ENCODE measurements at places on chromosomes 6 and 20.

GRCh38 chr6:712805-713204, 19.9 kb upstream of the EXOC2 start:
- no peak for DNase-seq

GRCh38 chr6:89596056-89596455, 42.5 kb downstream of the LYRM2 start:
- DNase-seq: no peak

- no peak for DNase-seq
Measured at GRCh38 chr6:75430631-75431325, 62.8 kb downstream of the FILIP1 start.

DNA sequence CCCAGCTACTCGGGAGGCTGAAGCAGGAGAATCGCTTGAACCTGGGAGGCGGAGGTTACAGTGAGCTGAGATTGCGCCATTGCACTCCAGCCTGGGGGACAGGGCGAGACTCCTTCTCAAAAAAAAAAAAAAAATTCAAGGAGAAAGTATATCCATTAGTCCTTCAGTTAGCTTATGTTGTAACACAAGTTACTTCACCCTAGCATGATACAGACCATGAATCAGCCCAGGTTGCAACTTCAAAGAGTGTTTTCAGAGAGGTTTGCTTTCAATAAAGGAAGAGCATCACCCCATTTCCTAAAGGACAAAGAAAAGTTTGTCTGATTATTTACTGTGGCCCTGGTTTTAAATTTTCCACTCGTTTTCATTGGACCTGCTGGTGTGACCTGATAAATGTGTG, 73.0 kb downstream of the SERAC1 start:
- no peak for DNase-seq

DNA sequence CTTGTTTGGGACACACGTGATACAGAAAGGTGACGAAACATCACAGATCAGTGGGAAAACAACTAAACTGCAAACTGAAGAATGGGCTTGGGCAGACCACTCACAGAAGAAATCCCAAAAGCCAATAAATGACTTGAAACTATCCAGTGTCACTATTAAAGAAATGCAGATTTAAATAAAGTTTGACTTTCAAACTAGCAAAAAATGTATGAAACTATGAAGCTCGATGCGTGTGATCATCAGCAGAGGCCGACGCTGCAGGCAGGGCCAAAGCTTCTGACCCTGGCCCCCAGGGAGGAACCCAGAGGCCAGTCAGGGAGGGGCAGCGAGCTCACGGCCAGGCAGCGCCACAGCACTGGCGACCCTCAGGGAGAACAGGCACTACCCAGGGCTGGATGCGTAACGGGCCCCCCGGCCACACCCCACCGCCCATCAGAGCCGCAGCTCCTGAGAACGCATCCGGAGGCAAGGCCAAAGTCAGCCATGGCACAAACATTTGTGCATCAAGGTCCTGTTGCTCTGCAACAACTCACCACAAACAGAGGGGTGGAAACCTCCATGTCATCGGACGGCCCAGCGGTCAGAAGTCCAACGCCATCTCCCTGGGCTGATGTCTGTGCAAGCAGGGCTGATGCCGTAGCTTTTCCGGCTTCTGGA, 94.1 kb downstream of the YTHDF1 start:
- no peak for DNase-seq

DNA sequence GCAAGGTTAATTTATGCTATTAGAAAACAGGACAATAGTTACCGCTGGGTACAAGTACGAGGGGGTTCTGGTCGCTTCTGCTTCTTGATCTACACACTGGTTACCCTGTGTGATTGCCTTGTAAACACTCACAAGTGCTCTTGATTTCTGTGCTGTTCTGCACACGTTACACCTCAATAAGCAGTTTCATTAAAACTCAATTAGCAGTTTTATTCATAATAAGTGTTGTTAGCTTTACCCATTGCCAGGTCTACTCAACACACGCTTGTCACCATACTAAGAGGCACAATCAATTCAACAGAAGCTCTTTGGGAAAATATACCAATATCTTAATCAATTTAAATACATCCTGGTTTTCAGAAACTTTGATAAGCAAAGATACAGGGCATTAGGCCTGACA, 20.4 kb downstream of the BMP7 start:
- DNase-seq: no peak

- no peak for DNase-seq
Measured at GRCh38 chr6:142867355-142867801, 77.6 kb downstream of the HIVEP2 start.

- no peak for DNase-seq
Measured at GRCh38 chr6:156283091-156283490, 494.1 kb upstream of the ARID1B start.

DNA sequence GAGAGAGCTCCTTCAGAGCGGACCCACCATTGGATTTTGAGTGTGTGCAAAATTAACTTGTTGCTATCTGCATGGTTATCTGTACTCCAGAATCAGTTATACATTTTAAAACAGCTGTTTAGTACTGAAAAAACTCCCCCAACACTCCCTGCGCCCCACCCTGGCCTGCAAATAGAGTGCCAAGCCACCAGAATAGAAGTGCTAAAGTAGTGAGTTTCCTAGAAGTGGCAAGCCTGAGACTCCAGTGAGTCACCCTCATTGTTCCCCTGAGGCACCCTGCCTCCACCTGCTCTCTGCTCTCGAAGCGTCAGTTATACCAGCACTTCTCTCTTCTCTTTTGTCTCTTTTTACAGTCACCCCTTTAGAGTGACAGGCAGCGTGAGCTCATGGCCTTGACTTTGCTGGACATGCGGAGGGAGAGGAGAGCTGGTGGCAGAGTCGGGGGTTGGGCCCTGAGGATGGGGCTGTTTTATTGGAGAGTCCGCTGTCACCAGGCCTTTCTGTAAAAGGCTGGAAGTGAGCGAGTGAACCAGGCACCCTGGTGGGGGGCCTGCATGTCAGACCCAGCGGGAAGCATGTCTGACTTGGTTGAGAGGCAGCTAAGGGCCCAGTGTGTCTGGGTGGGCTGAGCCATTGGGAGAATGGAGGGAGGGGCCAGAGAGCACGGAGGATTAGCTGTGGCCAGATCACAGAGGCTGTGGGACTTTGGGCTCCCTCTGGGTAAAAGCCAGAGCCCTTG, 10.4 kb downstream of the IGF2R start:
- DNase-seq: peak; percentile 80

DNA sequence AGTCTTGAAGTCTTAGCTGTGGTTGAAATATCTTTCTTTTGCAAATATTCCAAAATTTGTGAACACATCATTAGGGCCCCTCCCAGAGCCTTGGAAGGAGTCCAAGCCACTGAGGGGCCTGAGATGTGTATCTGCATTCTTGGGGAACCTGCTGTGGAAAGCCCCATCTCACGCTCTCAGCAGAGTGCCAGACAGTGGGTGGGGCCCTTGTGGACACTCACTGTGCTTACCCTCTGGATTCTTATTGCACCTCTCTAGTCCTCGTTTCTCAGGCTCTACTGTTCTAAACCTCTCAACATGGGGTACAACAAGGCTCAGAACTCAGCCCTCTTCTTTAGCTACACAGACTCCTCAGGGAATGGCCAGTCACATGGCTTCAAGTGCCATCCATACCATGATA, 416.2 kb upstream of the CDH4 start:
- DNase-seq: no peak

GRCh38 chr6:106199998-106200397, 113.9 kb downstream of the PRDM1 start:
- DNase-seq: no peak

- DNase-seq: no peak
Measured at GRCh38 chr6:163646133-163646532, 231.6 kb downstream of the QKI start.

DNA sequence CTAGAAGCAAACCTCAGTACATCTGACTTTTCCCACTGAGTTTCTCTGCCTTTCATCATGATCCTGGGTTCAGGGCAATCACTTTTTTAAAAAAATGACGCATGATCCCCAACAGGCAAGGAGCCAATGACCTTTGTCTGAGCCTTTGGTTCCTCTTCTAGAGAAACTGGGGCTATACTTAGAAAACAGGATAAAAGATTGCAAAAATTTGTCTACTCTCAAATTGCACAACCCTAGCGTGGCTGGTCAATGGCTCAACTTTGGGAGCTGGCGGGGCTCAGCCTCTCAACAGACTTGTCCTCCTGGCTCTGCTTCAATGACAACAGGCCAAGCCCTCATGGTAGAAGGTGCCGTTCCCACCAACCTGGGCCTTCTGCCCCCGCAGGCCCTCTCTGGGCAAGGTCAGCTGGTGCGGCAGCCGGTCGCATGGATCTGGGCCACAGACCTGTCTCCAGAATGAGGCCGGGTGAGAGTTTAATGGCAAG, 48.7 kb downstream of the PDYN start:
- no peak for DNase-seq

GRCh38 chr6:44512868-44513741, 125.6 kb downstream of the CDC5L start:
- no peak for DNase-seq

DNA sequence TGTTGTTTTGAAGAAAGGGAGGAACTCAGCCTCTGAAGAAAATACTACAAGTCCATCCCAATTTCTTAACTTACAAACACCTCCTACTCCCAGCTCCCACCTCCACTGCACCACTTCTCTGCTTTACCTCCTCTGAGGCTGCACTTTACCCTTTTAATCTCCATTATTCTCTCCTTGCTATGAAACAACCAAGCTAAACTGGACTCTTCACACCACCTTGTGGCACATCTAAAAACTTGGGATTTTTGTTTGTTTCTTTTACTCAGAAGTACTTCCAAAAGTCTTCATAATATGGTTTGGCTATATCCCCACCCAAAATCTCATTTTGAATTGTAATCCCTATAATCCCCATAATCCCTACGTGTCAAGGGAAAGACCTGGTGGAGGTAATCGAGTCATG, 142.2 kb downstream of the MOXD1 start:
- no peak for DNase-seq

DNA sequence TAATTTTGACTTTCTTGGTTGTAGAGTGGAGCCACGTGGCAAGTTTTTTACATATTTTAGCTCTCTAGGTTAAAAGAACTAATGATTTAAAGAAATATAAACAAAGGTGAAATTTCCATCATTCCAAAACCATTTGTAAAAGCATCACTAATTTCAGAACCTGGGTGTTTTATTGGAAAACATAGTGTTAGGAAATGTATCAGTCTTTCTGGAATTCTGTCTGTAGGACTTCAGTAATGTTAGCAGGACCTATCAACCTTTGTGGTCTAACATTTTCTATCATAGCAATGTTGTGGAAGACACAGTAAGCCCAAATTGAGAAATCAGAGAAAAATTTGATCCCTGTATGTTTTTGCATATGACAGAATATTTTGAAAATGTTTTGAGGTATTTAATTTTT, 28.3 kb downstream of the L3MBTL3 start:
- no peak for DNase-seq

DNA sequence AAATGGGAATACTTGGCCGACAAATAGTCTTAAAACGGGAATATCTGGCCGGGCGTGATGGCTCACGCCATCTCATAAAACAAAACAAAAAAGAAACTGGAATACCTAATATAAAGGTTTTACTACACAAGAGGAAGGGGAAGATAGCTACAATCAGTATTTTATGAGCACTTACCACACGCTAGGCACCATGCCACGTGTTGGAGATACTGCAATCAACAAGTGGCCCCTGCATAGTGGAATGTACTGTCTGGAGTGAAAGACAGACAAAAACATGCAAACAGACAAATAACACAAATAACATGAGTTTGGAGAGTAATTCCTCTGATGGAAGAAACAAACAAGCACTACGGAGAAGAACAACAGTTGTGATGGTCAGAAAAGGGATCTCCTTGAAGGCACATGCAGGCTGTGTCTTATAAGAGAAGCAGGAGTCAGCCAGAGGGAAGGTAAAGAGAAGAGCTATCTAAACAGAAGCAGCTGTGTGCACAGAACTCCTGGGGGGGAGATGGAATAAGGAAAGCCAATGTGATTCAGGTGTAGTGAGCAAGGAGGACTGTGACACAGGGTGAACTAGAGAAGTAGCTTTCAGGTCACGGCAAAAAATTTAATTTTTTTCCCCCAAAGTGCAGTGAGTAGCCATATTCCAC, 39.1 kb upstream of the AKIRIN2 start:
- DNase-seq: no peak

- DNase-seq: no peak
Measured at GRCh38 chr20:2625062-2625461, 27.4 kb upstream of the NOP56 start.

- DNase-seq: no peak
Measured at GRCh38 chr6:12024216-12024615, 12.1 kb downstream of the HIVEP1 start.

GRCh38 chr6:44057238-44057930, 69.9 kb downstream of the MRPL14 start:
- no peak for DNase-seq

DNA sequence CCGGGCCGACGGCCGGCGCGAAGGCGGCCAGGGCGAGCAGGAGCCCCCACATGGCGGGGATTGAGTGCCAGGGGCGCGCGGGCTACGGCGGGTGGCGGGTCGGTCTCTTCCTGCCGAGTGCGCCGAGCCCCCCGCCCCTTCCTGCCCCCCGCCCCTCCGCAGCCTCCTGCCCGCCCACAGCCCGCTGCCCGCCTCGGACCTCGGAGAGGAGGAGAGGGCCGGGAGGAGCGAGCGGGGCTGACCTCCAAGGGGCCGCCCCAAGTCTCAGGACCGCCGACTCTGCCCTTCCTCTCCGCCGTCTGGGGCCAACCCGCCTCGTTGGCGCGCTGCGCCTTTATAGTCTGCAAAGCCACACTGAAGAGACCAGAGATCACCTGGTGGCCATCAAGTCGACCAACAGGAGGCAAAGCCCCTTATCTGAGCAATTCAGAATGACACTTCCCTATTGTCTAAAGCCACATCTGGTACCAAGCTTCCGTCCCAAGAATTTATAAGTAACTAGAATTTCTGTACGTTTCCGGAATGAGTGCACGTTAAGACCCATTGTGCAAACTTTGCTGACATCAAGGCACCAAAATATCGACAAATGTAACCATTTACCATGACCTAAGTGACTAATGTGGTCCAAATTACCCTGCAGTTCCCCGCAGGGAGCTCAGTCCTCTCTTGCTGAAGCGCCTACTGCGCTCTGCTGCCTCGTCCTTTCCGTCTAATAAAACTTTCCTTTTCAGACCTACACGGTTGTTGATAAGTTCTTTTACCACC, at the start of gene CPXM1:
Gene CPXM1 (minus strand): TSS at position 107 of the 765 bp plus-strand sequence. CDS start 55 bp downstream, at position 52.
- no peak for DNase-seq
